ENCODE measurements at places on chromosomes 12 and 14. TPM values are rescaled to one million over a fixed set of nuclear protein-coding genes. Genes with fewer than 3 reads are reported as not detected.

GRCh38 chr14:29868000-29868399, 59.6 kb downstream of the PRKD1 start:
- no peak for DNase-seq

Gene PMEL
- total RNA-seq = 0.57 TPM

DNA sequence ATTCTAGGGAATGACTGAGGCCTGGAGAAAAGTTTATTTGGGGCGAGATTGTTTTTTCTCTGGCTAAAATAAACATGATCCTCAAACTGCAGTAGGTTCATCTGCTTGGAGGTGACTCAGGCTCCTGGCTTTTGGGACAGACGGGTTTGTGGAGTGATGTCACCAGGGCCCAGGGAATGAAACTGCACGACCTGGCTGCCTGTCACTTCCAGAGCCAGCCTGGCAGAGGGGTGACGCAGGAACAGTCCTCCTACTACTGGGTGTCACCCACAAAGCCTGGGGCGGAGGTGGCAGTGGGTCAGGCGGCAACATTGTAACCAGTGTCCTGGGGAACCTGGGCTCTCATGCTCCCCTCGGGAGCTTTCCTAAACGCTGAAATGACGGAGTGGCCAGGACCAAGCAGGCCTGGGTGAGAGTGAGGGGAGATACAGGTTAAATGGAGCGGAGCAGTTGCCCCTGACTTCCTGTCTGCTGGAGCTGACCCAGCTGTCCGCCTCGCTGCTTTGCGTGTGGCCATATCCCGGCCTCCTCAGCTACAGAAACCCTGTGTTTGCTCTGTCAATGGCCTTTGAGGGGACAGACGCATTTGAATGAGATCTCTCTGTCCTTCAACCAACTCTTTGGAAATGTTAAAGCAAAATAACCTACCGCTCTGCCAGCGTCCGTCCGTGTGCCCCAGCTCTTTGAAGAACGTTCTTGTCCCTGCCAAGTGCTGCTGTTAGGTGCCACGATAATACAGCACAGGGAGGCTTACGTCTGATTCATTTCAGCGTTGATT, 6.5 kb downstream of the HIP1R start:
- peak; percentile 47 for DNase-seq

DNA sequence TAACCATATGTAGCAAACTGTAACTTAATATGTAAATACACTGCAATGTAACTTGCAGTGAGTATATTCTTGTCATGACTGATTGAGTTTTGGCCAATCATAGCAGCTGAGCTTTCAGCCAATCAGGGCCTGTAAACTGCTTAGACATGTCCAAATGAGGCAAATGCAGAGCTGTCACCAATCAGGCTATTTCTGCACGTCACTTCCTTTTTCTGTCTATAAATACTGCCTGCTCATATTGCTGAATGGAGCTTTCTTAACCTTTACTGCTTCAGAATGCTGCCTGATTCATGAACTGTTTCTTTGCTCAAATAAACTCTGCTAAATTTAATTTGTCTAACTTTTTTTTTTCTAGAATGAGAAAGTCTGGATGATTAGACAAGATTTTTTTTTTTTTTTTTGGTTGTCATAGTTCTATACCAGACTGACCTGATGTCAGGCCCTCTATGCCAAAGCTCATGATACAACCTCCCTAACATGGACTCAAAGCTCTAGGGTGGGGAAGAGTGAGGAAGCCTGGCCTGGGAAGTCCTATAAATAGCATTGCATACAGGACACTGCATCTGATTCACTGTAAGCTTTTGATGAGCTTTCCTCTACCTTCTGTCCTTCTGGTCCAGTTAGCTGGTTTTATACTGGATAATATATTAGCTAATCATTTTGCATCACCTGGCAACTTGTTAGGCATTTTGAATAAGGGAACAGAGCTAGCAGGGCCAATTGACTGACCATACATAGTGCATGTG, 12.0 kb downstream of the MGP start:
- DNase-seq = no peak

DNA sequence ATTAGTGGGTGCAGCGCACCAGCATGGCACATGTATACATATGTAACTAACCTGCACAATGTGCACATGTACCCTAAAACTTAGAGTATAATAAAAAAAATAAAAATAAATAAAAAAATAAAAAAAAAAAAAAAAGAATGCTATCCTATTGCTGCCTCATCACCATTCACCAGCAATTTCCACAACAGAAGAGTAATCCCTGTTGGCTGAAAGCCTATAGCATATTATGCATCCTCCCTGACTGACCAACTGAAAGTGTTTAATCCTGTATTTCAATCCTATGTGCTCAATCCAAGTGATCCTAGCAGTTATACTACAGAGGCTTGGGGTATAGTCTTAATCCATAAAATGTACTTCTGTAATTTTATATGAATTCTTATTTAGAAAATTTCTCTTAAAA, 18.5 kb downstream of the DICER1 start:
- no peak for DNase-seq

GRCh38 chr12:110741341-110742095, 1.2 kb downstream of the PPP1CC start:
- DNase-seq = no peak

- DNase-seq = no peak
These were observed 850.3 kb downstream of the GALC start for GRCh38 chr14:87142551-87143211.

DNA sequence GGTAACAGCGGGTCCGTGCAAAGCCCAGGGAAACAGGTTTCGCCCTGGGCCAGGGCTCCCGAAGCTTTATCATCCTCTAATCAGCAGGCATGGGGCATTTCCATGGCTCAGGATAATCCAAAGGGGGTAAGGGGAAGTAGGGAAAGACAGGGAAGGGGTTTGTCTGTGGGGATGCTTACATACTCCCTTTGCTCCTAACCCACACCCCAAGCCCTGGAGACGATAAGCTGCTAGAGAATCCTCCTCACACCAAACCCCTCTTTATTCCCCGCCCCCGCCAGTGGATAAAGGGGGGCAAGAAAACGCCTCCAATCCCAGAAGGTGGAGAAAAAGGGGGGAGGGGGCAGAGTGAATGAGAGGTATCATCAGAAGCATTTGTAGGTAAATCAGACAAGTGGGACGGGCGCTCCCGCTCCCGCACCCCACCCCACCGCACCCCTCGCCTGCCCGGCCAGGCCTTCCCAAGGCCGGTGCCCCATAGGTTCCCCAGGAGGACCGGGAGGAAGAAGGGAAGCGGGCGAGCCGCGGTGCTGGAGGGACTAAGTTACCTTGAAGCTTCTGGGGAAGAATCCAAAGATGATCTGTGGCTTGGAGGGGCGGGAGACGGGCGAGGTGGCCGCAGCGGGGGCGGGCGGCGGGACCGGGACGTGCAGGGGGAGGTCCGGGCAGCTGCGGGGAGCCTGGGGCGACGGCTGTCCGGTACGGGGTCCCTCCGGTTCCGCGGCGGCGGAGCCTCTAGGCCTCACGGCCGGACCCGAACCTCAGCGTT, 762 bp downstream of the PPP2R5E start:
- DNase-seq = no peak

DNA sequence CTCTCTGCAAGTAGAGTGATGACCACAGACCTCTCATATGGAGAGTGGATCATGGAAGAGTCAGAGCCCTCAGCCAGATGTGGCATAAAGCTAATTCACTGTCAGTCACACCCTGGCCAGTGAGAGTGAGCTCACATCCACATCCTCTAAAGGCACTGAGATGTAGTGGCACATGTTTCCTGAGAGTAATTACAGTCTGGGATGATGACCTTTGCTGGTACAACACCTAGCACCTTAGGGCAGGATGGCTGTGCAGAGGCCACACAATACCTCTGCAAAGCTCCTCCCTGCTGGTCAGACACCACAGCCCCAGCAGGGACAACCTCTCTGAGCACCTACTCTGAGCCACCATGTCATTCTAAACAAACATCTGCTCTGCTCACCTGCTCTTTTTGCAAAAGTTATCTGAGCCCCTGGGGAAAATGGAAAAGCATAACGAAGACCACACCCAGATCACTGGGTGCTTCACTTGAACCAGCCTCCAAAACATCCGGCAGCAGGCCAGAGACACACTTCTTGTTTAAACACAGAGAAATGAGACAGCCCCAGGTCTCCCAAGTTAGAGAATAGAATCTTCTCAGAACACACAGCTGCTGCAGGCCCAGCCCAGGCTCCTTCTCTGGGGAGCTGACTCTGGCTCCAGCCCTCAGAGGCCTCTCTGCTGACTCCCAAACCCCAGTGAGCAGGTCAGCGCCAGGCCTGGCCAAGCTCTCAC, 30.3 kb downstream of the PITPNM2 start:
- DNase-seq = peak; percentile 51

Gene PRR13
- 56.1 TPM for total RNA-seq

Gene FOXN4
- total RNA-seq = not detected

Gene DEGS2
- not detected for total RNA-seq

- no peak for DNase-seq
These were observed 27.9 kb upstream of the CCNT1 start for GRCh38 chr12:48744251-48745008.

GRCh38 chr12:126506426-126507182, 1441.4 kb downstream of the AACS start:
- DNase-seq = no peak

Measured in left ventricle myocardium superior (tissue), 1 donor.